ENCODE measurements at places on chromosomes 1 and 21. TPM values are rescaled to one million over a fixed set of nuclear protein-coding genes. Genes with fewer than 3 reads are reported as not detected.

DNA sequence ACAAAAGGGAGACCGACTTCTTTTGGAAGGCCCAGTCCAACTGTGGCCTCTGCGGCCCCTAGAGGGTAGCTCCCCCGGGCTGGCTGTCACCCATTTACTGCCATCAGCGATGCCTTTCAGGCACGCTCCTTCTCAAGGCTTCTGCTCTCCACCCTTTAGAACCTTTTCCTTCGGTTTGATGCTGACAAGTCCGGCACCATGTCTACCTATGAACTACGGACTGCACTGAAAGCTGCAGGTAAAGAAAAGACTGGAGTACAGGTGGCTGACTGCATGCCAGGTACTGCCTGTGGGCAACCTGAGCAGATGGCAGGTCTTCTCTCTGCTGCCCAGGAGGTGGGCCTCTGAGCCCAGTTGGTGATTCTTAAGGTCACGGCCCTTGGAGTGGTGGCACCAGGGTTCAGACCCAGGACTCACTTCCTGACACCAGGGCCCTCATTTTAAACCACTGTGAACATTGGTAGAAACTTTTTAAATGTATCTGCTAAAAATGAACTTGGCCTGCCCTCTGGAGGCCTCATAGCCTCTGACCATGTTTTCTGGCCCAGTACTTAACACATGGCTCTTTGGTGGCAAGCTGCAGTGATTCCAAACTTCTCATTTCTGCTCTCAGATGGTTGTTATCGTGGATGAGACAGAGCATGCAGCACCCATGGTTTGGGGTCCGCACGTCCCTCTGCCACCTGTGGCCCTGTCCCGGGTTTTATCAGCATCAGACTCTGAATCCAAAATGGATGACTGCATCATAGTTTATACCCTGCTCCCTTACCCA lies 45.7 kb downstream of the CAPN9 start:
- H3K36me3 ChIP-seq, result no peaks in the 10 kb centered on the region
- H3K4me3 ChIP-seq, result no peak overlapping the region
- H3K27ac ChIP-seq, result no peak overlapping the region
- peaks cover 16% of the 10 kb centered on the region for H3K27me3 ChIP-seq

GRCh38 chr1:39898191-39898590 lies 3.5 kb downstream of the MYCL start:
- peaks cover 36% of the 10 kb centered on the region for H3K27me3 ChIP-seq
- H3K36me3 ChIP-seq, result no peaks in the 10 kb centered on the region
- H3K4me1 ChIP-seq, result peaks cover 6% of the 10 kb centered on the region

DNA sequence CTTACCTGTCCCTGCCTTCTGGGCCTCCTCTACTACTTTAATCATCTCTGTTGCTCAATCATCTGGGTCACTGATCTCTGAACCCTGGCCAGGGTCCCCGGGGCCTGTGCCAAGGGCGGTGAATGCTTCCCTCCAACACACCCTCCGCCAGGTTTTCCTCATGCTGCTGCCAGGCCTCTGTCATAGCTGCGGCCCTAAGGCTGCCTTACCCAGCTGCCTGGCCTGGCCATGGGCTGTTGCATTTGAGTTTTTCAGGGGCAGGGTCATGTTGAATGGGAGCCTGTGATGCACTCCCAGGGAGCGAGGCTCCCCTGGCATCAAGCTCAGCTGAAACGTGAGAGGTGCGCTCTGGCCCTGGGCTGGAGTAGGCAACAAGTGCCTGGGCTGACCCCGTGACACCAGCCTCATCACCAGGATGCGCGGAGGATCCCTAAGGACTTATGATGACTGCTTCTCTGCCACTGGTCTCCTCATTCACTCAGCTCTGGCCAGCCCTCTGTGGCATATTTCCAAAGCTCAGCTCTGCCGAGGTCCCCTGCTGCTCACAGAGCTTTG lies 7.6 kb downstream of the EDN2 start:
- no peak overlapping the region for H3K4me3 ChIP-seq
- no peaks in the 10 kb centered on the region for H3K36me3 ChIP-seq
- no peaks in the 10 kb centered on the region for H3K4me1 ChIP-seq
- H3K27me3 ChIP-seq, result peaks cover 7% of the 10 kb centered on the region
- DNase-seq, result no peak

- H3K4me1 ChIP-seq, result no peaks in the 10 kb centered on the region
- no peak overlapping the region for H3K4me3 ChIP-seq
- no peak for DNase-seq
- H3K27ac ChIP-seq, result no peak overlapping the region
- H3K36me3 ChIP-seq, result no peaks in the 10 kb centered on the region
Observed at GRCh38 chr1:204337036-204337429, 22.7 kb downstream of the PLEKHA6 start.

- no peak for DNase-seq
- peaks cover 10% of the 10 kb centered on the region for H3K36me3 ChIP-seq
- no peaks in the 10 kb centered on the region for H3K27me3 ChIP-seq
- peaks cover 5% of the 10 kb centered on the region for H3K4me1 ChIP-seq
Observed at GRCh38 chr1:50774759-50775351, 185.2 kb downstream of the FAF1 start.

GRCh38 chr1:187046293-187046692 lies 217.5 kb downstream of the PLA2G4A start:
- H3K4me1 ChIP-seq, result no peaks in the 10 kb centered on the region
- H3K36me3 ChIP-seq, result no peaks in the 10 kb centered on the region
- DNase-seq, result no peak
- no peak overlapping the region for H3K4me3 ChIP-seq

DNA sequence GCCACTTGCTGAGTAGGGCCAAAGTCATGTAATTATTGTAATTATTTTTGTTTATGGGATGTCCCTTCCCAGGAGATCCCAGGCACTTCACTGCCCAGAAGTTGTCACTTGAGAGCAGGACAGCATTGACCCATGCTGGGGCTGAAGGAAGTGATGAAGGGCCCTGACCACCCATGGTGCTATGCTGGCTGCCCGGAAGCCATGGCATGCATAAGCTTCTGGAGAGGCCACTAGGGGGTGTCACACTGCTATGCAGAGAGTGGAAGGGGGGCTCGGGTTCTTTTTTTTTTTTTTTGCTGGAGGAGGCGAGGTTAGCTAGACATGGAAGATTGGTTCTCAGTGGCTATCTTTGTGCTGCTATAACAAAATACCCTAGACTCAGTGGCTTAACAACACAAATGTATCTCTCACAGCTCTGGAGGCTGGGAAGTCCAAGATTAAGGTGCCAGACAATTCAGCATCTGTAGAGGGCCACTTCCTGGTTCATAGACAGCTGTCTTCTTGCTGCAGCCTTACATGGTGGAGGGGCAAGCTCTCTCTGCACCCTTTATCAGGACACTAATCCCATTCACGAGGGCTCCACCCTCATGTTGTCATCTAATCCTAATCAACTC lies 84.9 kb downstream of the CNIH3 start:
- H3K27ac ChIP-seq, result no peak overlapping the region
- no peak overlapping the region for H3K4me3 ChIP-seq
- no peak for DNase-seq
- H3K4me1 ChIP-seq, result no peaks in the 10 kb centered on the region
- H3K36me3 ChIP-seq, result no peaks in the 10 kb centered on the region
- no peaks in the 10 kb centered on the region for H3K27me3 ChIP-seq

GRCh38 chr21:44846224-44846484 lies 27.3 kb downstream of the PTTG1IP start:
- H3K4me1 ChIP-seq, result peaks cover 15% of the 10 kb centered on the region
- peaks cover 24% of the 10 kb centered on the region for H3K36me3 ChIP-seq
- H3K4me3 ChIP-seq, result peak overlapping the region; percentile 52
- peaks cover 21% of the 10 kb centered on the region for H3K27me3 ChIP-seq

- H3K36me3 ChIP-seq, result no peaks in the 10 kb centered on the region
- peaks cover 3% of the 10 kb centered on the region for H3K27me3 ChIP-seq
- H3K27ac ChIP-seq, result no peak overlapping the region
- H3K4me1 ChIP-seq, result no peaks in the 10 kb centered on the region
- no peak overlapping the region for H3K4me3 ChIP-seq
Observed at GRCh38 chr1:25691211-25691610, 74.6 kb downstream of the MAN1C1 start.

DNA sequence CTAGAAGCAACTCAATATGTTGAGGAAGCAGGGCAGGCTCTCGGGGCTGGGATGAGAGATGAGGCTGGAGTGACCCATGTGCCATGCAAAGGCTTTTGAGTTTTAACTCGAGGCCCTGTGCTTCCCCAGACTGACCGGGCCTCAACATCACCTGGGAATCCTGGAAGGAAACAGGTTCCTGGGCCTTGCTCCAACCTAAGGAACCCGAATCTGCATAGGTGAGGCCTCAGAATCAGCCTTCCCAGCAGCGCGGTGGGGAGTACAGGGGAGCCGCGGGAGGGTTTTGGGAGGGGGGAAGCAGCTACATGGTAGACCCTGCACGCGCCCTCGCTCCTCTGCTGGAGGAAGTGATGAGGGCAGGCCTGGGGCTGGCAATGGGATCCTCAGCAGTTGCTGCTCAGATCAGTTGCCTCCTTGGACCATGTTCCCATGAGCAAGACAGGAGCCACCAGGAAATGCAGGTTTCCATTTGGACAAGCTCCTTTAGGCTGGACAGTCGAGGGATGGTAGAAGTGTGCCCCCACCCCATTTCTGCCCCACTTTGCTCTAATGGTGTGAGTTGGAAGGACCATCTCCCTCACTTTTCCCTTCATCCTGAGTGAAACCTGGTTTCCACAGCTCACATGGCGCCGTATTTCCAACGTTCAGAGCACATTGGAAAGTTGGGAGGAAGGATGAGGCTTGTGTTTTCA lies 4.5 kb upstream of the KIAA1614 start:
- peaks cover 7% of the 10 kb centered on the region for H3K4me1 ChIP-seq
- H3K4me3 ChIP-seq, result no peak overlapping the region
- H3K27ac ChIP-seq, result no peak overlapping the region
- peaks cover 15% of the 10 kb centered on the region for H3K27me3 ChIP-seq
- H3K36me3 ChIP-seq, result no peaks in the 10 kb centered on the region

DNA sequence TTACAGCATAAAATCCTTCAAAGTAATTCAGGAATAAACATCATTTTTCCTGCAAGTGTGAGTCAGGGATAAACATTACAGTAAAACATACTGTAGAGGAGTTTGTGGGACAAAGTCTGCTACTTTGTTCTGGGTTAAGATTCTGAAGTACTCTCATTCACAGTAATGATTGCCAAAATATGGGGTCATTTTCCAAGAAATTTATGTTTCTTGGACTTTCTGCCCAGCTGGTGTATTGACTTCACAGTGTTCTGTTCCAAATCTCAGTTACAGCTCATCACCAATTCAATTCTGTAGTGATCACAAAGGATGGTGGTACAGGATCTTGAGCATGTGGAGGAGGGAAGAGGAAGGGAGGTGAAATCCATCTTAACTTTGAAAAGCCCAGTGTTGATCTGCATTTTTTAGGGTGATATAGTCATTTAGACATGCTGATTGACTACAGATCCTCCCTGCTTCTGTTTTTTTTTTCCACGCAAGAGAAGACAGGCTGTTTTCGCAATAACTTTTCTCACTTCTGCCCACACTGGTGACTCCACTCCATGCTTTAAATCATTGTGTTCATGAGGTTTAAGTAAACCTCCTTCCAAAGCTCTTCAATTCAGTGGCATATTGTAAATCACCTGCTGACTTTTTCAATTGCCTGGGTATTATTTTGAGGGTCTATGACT lies 60.4 kb upstream of the C1orf53 start:
- H3K27me3 ChIP-seq, result peaks cover 6% of the 10 kb centered on the region
- no peak for DNase-seq
- peaks cover 7% of the 10 kb centered on the region for H3K4me1 ChIP-seq
- no peak overlapping the region for H3K4me3 ChIP-seq
- H3K36me3 ChIP-seq, result no peaks in the 10 kb centered on the region

DNA sequence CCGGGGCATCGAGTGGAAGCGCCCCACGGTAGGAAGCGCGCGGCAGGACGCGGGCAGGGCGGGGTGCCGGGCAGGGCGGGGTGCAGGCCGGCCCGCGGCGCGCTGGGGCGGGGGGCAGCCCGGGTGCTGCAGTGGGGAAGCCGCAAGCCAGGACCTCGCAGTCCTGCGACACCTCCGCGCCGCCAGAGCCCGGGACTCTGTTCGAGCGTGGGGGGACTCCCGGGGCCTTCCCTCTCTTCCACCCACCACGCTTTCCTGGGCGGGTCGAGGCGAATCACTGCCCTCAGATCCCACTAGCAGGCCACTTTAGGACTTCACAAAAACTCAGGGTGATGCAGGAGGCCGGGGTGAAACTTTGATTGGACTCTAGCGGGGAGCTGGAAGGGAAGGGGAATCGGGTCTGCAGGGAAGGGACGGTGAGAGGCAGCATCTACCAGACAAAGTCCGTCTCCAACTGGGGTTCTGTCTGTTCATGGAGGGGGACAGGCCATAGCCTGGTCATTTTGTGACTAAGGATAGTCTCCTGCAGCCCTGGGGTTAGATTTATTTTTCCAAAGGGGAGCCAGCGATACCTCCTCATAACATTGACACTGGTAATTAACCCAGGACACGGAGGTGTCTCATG lies 623 bp downstream of the CAPN2 start:
- H3K4me1 ChIP-seq, result peaks cover 55% of the 10 kb centered on the region
- peak overlapping the region; percentile 72 for H3K27ac ChIP-seq
- H3K27me3 ChIP-seq, result no peaks in the 10 kb centered on the region
- peak overlapping the region; percentile 86 for H3K4me3 ChIP-seq
- H3K36me3 ChIP-seq, result peaks cover 3% of the 10 kb centered on the region
- peak; percentile 45 for DNase-seq

GRCh38 chr1:222417264-222417663 lies 130.6 kb downstream of the HHIPL2 start:
- H3K4me3 ChIP-seq, result no peak overlapping the region
- no peak for DNase-seq
- no peak overlapping the region for H3K27ac ChIP-seq
- H3K27me3 ChIP-seq, result peaks cover 7% of the 10 kb centered on the region
- peaks cover 19% of the 10 kb centered on the region for H3K4me1 ChIP-seq
- H3K36me3 ChIP-seq, result no peaks in the 10 kb centered on the region

The KCND3 gene
- 0.04 TPM for total RNA-seq

GRCh38 chr1:185441605-185442004 lies 124.6 kb upstream of the IVNS1ABP start:
- no peak for DNase-seq
- H3K4me3 ChIP-seq, result no peak overlapping the region
- no peaks in the 10 kb centered on the region for H3K36me3 ChIP-seq

DNA sequence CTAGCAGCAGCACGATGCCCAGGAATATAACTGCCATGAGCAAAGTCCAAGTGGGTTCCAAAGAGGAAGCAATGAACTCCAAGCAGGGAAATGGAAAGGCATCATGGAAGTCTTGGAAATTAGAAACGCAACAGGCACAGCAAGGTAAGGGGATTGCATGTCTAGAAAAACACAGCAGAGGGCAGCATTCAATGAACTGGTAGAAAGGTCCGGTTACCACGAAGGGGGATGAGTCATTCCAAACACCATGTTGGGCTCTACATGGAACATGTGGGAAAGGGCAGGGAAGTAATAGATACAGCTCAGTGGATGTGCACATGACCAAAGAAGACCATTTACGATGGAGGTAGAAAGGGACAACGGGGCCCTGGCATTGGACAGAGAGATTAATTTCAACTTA lies 36.4 kb downstream of the RXRG start:
- peaks cover 40% of the 10 kb centered on the region for H3K27me3 ChIP-seq
- H3K4me1 ChIP-seq, result no peaks in the 10 kb centered on the region
- DNase-seq, result no peak
- no peaks in the 10 kb centered on the region for H3K36me3 ChIP-seq
- no peak overlapping the region for H3K27ac ChIP-seq
- H3K4me3 ChIP-seq, result no peak overlapping the region

The NPR1 gene
- total RNA-seq, result 0.59 TPM

- no peaks in the 10 kb centered on the region for H3K36me3 ChIP-seq
- no peak overlapping the region for H3K27ac ChIP-seq
- no peak for DNase-seq
- peaks cover 4% of the 10 kb centered on the region for H3K27me3 ChIP-seq
Observed at GRCh38 chr1:31161571-31161970, 78.1 kb downstream of the NKAIN1 start.
